CD4-positive, alpha-beta T cell treated with Interferon gamma for 1 hour (primary cell): ENCODE measurements at places on chromosomes 4 and X.

GRCh38 chr4:151940291-151940690, 179.5 kb upstream of the GATB start:
- no peak for DNase-seq

DNA sequence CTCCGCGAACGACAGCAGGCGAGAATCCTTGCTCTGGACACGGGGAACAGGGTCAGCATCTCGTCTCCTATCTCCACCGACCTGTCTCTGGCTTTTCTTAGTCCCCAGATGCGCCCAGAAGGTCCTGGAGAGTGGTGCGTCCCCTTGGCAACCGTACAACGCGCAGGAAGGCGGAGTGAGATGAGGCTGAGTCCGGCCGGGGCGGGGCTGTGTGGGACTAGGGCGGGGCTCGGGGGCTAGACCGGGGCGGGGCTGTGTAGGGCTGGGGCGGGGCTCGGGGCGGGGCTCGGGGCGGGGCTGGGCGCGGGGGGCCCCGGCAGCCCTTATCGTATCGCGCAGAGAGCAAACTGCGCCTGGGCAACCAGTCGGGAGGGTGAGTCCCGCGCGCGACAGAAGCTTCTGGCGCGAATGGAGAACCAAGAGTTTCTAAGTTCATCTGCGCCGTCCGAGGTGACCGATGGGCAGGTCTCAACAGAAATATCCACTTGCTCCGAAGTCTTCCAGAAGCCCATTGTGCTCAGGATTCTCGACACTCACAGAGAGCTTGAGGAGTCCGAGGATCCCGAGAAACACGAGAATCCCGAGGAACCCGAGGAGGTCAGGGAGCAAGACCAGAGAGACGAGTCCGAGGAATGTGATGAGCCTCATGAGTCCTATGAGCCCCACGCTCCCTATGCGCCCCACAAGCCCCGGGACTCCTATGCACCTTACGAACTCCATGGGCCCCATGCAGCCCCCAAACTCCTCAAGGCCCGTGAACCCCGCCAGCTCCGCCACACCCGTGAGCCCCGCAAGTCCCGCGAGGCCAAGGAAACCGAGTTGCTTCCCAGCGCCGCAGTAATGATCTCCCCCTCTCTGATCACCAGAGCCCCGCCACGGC, 24.9 kb downstream of the ARL9 start:
- DNase-seq: peak; percentile 80

DNA sequence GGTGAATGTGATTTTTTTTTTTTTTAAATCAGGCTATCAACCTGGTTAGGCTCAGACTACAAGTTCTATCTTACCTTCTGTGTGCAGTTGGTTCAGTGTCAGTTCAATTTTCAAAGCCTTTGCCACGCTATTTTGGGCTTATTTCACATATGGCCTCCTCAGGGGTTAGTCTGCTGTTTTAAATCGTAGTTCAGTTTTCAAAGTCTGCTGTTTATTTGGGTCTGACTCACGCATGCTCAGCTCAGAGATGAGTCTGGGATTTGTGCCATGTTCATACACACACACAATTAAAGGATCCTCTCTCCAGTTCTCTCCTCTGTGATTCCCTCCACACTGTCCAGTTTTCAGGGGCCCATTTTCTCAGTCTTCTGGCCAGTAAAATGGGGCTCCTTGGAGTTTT, 32.3 kb upstream of the ZFX start:
- DNase-seq: no peak

GRCh38 chr4:37917388-37917787, 26.5 kb downstream of the TBC1D1 start:
- DNase-seq: no peak

- no peak for DNase-seq
These were observed 164.3 kb upstream of the PABPC4L start for GRCh38 chr4:134365852-134366251.

DNA sequence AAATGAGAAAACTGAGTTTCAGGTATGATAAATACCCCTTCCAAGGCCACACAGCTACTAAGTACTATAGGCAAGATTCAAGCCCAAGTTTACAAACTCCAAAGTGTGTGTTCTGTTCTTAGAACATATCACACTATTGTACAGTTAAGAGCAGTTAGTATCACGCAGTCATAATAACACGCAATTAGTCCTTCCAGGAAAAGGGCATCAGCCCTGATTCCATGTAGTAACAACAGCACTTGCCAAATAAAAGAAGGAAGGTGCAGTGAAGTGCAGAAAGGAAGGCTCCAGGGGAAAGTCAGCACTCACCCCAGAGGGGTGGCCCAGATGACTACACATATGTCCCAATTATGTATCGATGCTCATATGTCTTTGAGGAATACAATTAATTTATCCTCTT, 4.4 kb downstream of the TASL start:
- no peak for DNase-seq

DNA sequence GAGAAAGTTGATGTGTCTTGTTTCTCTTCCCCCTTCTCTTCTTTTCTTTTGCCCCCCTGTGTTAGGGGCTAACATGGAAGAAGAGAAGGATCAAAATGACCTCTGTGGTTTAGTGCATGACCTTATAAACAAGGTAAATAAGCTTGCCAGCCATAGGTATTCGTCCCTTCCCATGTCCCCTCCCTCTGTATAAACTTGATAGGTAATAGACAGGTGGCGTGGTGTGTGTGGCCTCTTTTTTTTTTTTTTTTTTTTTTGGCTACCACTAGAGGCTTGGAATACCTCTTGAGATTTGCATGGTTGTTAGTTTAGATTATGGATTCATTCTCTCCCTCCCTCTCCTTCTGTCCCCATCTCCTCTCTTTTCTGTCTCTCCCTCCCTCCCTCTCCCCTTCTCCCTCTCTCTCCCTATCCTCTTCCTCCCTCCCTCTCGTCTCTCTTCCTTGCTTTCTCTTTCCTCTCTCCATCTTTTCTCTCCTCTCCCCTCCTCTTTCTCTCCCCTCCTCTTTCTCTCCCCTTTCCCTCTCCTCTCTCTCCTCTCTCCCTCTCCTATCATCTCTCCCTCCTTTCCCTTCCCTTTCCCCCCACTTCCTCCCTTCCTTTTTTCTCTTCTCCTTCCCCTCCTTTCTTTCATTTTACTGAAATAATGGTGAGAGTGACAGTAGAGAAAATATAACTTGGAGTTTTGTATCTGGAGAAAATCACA, 134.4 kb downstream of the AFF1 start:
- no peak for DNase-seq

GRCh38 chr4:184632842-184633241, 16.4 kb downstream of the CASP3 start:
- no peak for DNase-seq

DNA sequence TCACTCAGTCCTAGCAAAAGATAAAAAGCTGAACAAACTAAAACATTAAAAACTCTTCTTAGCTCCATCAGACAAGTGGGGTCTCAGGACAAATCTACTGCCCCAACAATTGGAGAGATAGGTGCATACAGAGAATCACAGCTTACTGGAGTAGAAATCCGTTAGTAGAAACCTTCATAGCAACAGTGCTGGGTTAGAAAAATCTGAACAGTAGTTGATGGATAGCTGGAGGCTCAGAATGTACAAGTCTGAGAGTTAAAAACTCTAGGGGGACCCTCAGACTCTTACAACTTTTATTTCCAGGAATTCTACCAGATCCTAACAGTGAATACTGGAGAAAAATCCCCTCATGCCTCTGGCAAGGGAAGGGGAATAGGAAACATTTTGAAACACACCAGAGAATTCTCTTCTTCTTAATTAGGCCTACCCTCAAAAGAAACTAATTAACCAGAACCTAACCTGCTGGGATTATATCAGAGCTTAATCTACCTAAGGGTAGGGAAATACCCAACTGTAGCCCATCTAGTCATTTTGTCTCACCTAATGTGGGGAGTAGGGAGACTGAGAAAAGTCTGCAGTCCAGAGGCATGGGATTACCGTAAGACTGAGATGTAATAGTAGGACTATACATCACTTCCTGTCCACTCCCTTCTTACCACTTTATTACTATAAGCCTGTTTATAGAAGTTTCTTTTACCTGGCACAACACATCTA, 165.0 kb upstream of the CTSO start:
- no peak for DNase-seq

DNA sequence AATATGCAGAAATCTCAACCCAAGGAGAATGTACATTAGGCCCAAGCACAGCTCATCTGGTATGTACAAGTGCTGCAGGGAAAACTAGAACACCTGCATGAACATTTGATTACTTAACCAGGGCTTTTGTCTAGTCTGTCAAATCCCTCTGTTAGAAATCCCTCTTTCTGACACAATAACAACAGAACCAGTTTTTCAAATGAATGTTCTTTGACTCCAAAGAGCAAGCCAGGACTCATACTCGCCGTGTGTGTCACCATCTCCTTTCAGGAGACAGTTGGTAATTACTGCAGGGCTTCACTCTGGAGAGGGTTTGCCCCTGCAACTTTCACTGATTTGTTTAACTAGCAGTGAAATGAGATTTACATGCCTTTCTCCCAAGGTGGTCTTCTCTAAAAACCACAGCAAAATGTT, 143.0 kb upstream of the FAM241A start:
- no peak for DNase-seq

DNA sequence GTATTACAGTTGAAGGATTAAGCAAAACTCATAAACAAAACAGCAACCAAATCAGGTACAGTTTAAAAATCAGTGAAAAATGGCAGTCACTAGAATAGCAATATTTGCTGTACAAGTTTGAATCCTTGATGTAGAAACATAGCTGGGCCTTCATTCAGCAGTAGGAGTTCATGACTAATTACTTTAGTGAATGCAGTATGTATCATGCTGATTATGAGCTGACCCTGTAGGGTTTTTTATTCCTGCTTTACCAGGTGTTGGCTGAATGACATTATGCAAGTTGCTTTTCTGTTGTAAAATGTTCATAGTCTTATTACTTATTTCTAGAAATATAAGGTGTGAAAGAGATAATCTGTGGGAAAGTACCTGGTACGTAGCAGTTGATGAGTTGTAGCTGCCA, 179.6 kb downstream of the CCSER1 start:
- DNase-seq: no peak

DNA sequence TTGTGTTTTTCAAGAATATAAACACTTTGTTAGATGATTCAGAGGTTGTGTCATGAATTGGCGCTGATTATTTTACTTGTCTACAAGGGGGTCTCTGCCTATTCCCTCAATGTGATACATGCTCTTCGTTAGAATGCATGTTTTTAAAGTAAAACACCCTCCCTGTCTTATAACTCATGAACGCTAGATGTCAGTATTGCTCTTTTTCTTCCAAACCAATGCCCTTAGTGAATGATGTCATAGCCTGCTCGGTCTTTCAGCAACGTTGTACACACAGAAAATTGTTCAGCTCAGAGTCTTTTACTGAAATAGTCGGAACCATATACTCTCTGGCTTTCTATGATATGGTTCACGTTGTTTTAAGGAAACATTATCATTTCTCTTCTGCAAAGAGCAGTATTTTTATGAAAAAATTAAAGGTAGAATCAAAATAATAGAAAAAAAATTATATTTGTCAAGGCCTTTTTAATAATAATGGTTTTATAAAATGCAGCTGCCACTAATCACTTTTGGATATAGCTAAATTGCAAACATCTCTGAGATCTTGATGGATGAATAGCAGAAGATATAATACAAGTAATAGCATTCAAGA, 292.9 kb downstream of the TLL1 start:
- DNase-seq: no peak

DNA sequence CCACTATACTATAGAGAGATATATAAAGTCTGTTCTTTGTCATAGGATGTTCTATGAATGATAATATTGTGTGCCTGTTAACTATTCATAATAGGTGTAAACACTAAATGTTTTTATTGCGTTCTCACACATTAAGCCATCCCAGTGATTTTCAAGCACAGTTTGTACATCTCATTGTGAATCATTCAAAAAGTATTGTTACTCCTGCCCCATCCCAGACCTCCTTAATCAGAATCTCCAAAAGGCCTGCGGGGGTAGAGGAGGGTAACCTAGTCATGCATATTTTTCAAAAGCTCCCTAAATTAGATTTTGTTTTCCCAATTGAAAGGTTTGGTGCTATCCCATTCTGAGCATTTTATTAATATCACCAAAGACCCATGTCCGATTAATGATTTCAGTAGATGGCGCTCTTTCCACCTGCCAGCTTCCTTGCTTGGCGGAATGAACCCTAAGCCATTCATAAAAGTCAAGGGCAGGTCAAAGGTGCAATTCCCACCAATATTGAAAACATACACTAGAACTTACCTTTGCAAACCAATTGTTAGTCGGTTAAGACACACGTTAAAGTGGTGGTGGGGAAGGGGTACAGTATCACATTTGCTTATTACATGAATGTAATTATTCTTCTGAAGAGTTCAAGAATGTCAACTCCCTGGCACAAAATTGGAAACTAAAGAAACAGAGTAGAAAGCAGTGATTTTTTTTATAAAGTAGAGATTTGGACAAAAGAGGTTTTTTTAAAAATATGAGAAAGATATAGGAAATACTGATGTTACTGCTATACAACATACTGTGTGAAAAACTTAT, 5.8 kb upstream of the TET2 start:
- peak; percentile 10 for DNase-seq

DNA sequence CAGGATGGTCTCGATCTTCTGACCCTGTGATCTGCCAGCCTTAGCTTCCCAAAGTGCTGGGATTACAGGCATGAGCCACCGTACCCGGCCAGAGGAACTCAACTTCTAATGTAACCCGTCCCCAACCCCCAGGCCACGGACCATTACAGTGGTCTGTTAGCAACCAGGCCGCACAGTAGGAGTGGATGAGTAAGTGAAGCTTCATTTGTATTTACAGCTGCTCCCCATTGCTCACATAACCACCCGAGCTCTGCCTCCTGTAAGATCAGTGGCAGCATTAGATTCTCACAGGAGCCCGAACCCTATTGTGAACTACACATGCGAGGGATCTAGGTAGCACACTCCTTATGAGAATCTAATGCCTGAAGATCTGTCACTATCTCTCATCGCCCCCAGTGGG, 119.6 kb downstream of the SHROOM3 start:
- no peak for DNase-seq

- no peak for DNase-seq
These were observed 16.2 kb upstream of the ATRX start for GRCh38 chrX:77802201-77802600.

DNA sequence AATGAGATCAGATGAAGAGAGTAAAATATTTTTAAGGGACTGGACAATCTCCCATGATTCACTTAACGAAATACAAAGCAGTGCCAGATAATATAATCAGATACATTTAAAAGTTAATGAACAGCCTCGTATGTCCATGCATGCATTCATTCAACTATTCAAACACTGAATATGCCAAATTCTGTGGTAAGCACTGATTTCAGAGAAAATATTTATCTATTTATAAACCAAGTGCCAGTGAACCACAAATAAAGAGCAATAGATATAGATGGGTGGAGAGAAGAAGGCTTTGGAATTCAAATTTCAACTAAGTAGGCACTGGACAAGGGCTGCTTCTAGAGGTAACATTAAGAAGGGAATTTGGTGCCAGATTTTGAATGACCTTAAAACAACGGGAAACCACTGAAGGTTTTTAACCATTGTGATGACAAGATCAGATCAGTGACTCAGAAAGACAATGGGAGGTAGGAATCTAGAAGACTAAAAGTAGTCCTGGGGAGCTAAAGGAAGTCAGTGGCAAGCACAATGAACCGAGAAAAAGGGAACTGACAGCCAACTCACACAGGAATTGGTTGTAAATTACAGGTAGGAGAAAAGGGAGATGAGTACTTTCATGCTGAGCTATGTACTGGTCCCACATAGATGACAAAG, 14.2 kb downstream of the ELOVL6 start:
- no peak for DNase-seq
